ENCODE measurements at places on chromosomes 11 and 22. TPM values are rescaled to one million over a fixed set of nuclear protein-coding genes. Genes with fewer than 3 reads are reported as not detected.

DNA sequence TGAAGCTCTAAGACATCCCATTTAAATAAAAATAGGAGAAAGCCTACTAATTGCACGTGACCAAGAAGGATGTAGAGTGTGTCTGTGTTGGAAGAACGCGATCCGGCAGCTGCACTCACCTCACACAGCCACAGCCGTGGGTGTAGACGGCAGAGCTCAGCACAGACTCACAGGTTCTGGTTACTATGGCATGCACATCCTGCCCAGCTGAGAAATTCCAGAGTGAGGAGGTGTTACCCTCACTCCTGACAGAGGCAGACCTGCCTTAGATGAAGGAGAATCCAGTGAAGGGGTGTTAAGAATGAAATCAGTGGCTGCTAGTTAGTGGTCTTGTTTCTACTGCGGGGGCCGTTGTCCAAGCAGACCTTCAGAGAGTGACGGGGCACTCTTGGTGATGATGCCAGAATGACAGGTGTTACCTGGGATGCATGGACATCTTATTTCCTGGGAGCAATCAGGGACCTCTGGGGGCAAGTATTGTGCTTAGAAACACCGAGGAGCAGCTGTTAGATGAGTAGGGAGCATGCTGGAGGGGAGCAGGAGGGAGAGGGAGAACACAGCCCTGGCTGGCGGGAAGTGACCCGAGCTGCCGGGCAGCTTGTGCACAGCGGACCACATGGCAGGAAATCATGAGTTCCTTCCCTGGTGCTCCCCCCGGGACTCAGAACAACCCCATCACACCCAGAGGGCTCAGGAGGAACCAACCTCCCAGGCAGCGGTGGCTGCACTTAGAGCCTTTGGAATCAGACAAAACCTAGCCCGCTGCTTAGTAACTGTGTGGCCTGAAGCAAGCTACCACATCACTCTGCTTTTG, 12.3 kb downstream of the KCNJ5 start:
- H3K27me3 ChIP-seq, result peaks cover 64% of the 10 kb centered on the region
- peaks cover 12% of the 10 kb centered on the region for H3K4me1 ChIP-seq
- H3K4me3 ChIP-seq, result no peak overlapping the region
- no peak for DNase-seq
- no peak overlapping the region for H3K27ac ChIP-seq
- no peaks in the 10 kb centered on the region for H3K36me3 ChIP-seq

GRCh38 chr22:32699686-32700085, 101.8 kb upstream of the TIMP3 start:
- H3K4me1 ChIP-seq, result no peaks in the 10 kb centered on the region
- H3K27me3 ChIP-seq, result peaks cover 14% of the 10 kb centered on the region
- H3K36me3 ChIP-seq, result no peaks in the 10 kb centered on the region
- H3K27ac ChIP-seq, result no peak overlapping the region
- DNase-seq, result no peak

C11orf97 gene
- not detected for total RNA-seq

- peaks cover 4% of the 10 kb centered on the region for H3K36me3 ChIP-seq
- no peak for DNase-seq
- H3K27ac ChIP-seq, result no peak overlapping the region
Observed at GRCh38 chr11:96218006-96218405, 125.0 kb downstream of the MAML2 start.

GRCh38 chr11:61954106-61954850, 4.1 kb downstream of the BEST1 start:
- no peak overlapping the region for H3K4me3 ChIP-seq
- H3K27me3 ChIP-seq, result peaks cover 15% of the 10 kb centered on the region
- peaks cover 3% of the 10 kb centered on the region for H3K4me1 ChIP-seq
- no peaks in the 10 kb centered on the region for H3K36me3 ChIP-seq
- DNase-seq, result peak; percentile 53

GRCh38 chr11:16946477-16947282, 67.5 kb downstream of the PLEKHA7 start:
- H3K36me3 ChIP-seq, result no peaks in the 10 kb centered on the region
- DNase-seq, result no peak
- peaks cover 5% of the 10 kb centered on the region for H3K27me3 ChIP-seq
- peaks cover 5% of the 10 kb centered on the region for H3K4me1 ChIP-seq
- no peak overlapping the region for H3K4me3 ChIP-seq

- H3K27me3 ChIP-seq, result peaks cover 20% of the 10 kb centered on the region
- no peaks in the 10 kb centered on the region for H3K36me3 ChIP-seq
- no peak for DNase-seq
- H3K27ac ChIP-seq, result no peak overlapping the region
Observed at GRCh38 chr11:75603791-75604736, 42.0 kb downstream of the SERPINH1 start.

ADAMTS8 gene
- not detected for total RNA-seq

PARVG gene
- total RNA-seq, result 48.9 TPM

DNA sequence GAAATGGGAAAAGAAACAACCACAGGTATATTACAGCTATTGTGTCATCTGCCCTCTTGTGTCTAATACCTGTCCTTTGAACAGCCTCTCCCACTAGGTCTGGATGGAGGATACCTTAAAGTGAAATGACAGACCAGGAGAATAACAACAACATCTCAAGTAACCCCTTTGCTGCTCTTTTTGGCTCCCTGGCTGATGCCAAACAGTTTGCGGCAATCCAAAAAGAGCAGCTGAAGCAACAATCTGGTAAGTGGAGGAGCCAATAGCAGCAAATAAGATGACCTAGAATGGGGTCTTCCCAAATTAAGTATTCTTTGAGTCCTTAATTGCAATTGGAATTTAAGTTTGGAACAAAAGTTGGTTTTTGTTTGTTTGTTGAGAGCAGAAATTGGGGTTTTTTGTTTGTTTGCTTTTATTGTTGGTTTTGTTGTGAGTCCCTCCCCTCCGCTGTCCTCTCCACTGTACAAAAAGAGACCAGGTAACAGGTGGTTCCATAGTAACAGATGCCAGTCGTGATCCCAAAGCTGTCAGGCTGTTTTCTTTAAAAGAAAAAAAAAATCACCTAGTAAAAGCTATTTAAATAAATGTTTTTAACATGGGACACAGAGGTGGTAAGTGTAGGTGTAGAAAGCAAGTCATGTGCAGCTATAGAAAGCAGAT, 5.7 kb downstream of the UBE4A start:
- H3K36me3 ChIP-seq, result peaks cover 46% of the 10 kb centered on the region
- DNase-seq, result no peak
- H3K4me3 ChIP-seq, result no peak overlapping the region
- H3K27me3 ChIP-seq, result no peaks in the 10 kb centered on the region
- H3K27ac ChIP-seq, result no peak overlapping the region

DNA sequence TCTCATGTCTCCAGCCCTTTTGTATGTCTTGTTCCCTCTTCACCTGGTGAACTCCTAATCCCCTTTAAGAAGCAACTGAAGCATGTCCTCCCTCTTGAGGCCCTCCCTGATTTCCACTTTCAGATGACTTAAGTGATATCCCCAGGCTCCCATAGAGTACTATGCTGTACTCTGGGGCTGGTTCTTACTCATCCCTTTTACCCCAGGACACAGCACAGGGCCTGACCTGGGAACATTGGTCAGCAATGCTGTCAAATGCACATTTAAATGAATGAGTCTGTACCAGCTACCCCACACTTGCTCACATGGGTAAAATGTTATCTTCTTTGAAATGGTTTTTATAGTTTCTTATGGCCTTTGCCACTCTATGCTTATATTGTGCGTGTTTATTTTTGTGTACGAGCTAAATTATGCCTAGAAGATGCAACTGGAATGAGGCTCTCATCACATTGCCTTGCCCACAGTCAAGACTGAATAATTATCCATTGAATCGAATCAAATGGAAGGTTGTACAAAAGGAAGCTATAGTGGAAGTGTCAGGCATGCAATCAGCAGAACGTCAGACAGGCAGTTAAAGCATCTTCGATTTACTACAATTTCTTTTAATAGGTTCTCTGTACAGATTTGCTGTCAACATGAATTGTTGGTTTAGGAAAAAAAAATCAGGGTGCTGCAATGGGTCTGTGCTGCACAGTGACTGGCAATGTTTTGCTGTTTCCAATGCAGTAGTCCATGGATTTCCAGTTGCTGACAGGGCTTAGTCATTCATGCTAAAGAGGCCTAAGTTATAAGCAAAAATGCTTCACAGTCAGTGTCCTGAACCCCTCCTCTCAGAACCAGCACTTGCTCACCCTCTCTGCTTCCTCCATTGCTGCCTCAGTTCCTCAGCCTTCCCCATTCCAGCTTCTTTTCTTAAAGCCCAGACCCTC, 79.5 kb downstream of the PARVA start:
- no peak overlapping the region for H3K27ac ChIP-seq
- no peak overlapping the region for H3K4me3 ChIP-seq
- no peak for DNase-seq
- no peaks in the 10 kb centered on the region for H3K36me3 ChIP-seq

CSRP3 gene
- not detected for total RNA-seq

- H3K27ac ChIP-seq, result no peak overlapping the region
- H3K4me3 ChIP-seq, result no peak overlapping the region
- H3K4me1 ChIP-seq, result peaks cover 20% of the 10 kb centered on the region
- no peak for DNase-seq
Observed at GRCh38 chr11:14267861-14268635, 90.9 kb downstream of the RRAS2 start.

TSPAN18 gene
- total RNA-seq, result 1.5 TPM

GRK3 gene
- 30.1 TPM for total RNA-seq

- no peak for DNase-seq
- H3K4me3 ChIP-seq, result peak overlapping the region; percentile 87
- H3K4me1 ChIP-seq, result peaks cover 76% of the 10 kb centered on the region
Observed at GRCh38 chr11:35144806-35145205, 5.8 kb downstream of the CD44 start.

SCUBE2 gene
- not detected for total RNA-seq

GRCh38 chr11:66741153-66741552, 12.1 kb upstream of the SPTBN2 start:
- H3K27ac ChIP-seq, result no peak overlapping the region
- no peak overlapping the region for H3K4me3 ChIP-seq
- peaks cover 2% of the 10 kb centered on the region for H3K36me3 ChIP-seq
- DNase-seq, result no peak
- peaks cover 10% of the 10 kb centered on the region for H3K27me3 ChIP-seq

ELMOD1 gene
- total RNA-seq, result not detected

GRCh38 chr22:41908411-41909309, 6.2 kb downstream of the SHISA8 start:
- H3K4me1 ChIP-seq, result peaks cover 32% of the 10 kb centered on the region
- peak overlapping the region; percentile 62 for H3K27ac ChIP-seq
- peak; percentile 81 for DNase-seq
- H3K36me3 ChIP-seq, result peaks cover 34% of the 10 kb centered on the region
